ENCODE measurements at places on chromosomes 7 and 10. TPM values are rescaled to one million over a fixed set of nuclear protein-coding genes. Genes with fewer than 3 reads are reported as not detected.

- H3K4me1 ChIP-seq: peaks cover 10% of the 10 kb centered on the region
- no peak for DNase-seq
- no peak overlapping the region for H3K27ac ChIP-seq
- H3K27me3 ChIP-seq: peaks cover 22% of the 10 kb centered on the region
Measured at GRCh38 chr10:79491143-79491835, 21.0 kb upstream of the EIF5AL1 start.

GRCh38 chr7:43761938-43762692, 3.6 kb downstream of the BLVRA start:
- no peak overlapping the region for H3K27ac ChIP-seq
- H3K4me1 ChIP-seq: peaks cover 25% of the 10 kb centered on the region

DNA sequence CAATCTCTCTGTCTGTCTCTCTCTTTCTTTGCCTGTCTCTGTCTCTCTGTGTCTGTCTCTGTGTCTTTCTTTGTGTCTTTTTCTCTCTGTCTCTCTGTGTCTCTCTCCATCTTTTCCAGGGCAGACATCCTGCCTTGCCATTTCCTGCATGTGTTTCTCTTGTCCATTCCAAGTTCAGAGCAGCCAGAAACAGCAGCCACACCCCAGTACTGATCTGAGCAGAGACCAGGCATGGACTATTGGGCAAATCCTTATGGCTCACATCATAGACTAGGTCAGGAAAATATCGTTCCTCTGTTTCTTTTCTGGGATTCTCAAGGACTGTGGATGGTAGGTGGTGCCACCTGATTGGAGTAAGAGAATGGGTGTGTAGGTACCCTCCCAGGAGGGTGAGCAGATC, 95.8 kb downstream of the RAMP3 start:
- no peak overlapping the region for H3K4me3 ChIP-seq
- DNase-seq: no peak
- H3K27me3 ChIP-seq: peaks cover 30% of the 10 kb centered on the region
- no peaks in the 10 kb centered on the region for H3K36me3 ChIP-seq
- H3K27ac ChIP-seq: no peak overlapping the region
- H3K4me1 ChIP-seq: no peaks in the 10 kb centered on the region

DNA sequence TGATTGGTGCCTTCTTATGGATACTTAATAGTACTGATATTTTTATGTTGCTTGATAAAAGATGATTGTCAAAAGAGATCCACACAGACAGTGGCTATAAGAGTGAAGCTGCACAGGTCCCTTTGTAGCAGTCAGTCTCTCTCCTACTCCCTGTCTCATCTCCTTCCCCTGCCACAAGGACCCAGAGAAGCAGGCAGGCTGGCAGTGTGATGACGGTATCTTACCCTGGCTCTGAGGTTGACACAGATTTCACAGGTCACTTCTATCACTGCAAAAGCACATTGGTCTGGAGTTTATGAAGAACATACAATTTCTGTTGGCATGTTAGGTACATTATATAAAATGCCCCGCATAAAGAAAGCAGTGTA, 64.4 kb upstream of the AHR start:
- peaks cover 31% of the 10 kb centered on the region for H3K36me3 ChIP-seq
- no peaks in the 10 kb centered on the region for H3K27me3 ChIP-seq
- H3K4me1 ChIP-seq: peaks cover 34% of the 10 kb centered on the region
- peak overlapping the region; percentile 96 for H3K27ac ChIP-seq
- peak; percentile 63 for DNase-seq

- H3K27ac ChIP-seq: no peak overlapping the region
- H3K36me3 ChIP-seq: peaks cover 14% of the 10 kb centered on the region
- no peak for DNase-seq
- no peaks in the 10 kb centered on the region for H3K4me1 ChIP-seq
- H3K27me3 ChIP-seq: no peaks in the 10 kb centered on the region
- H3K4me3 ChIP-seq: no peak overlapping the region
Measured at GRCh38 chr7:133582766-133583523, 330.1 kb downstream of the EXOC4 start.

DNA sequence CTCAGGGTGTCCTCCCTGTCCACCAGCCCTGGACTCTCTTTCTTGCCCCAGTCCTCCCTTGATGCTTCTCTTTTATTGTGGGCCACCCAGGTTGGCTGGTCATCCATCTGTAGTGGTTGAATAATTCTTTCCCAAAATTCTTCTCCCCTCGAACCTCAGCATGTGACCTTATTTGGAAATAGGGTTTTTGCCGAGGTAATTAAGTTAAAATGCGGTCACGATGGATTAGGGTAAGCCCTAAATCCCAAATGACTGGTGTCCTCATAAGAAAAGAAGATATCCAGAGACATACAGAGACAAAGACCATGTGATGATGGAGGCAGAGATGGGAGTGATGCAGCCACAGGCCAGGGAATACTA, 74.3 kb downstream of the GFRA1 start:
- H3K4me3 ChIP-seq: no peak overlapping the region
- no peak overlapping the region for H3K27ac ChIP-seq
- no peaks in the 10 kb centered on the region for H3K36me3 ChIP-seq
- DNase-seq: no peak

MMD2 gene
- total RNA-seq: not detected

GRCh38 chr7:72058579-72058978, 353.6 kb downstream of the CALN1 start:
- no peak overlapping the region for H3K27ac ChIP-seq
- H3K4me1 ChIP-seq: no peaks in the 10 kb centered on the region
- H3K4me3 ChIP-seq: no peak overlapping the region
- H3K27me3 ChIP-seq: no peaks in the 10 kb centered on the region
- H3K36me3 ChIP-seq: no peaks in the 10 kb centered on the region
- no peak for DNase-seq

DNA sequence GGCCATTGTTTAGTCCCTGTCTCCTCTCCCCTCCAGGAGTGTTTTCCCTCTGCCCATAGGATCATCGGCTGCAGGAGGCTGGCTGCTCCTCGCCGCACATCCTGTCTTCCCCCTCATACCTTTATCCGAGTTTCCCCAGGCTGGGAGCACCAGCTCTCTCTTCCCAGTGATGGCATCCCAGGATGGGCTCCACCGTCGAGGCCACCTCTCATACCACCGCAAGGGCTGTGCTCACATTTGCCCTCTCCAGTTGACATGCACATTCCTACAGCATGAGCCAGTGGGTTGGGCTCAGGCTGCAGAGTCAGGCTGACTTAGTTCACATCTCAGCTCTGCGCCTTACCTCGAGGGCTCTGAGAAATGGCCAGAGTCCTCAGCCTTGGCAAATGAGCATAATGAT, 12.1 kb downstream of the HKDC1 start:
- no peak overlapping the region for H3K4me3 ChIP-seq
- no peaks in the 10 kb centered on the region for H3K27me3 ChIP-seq
- H3K4me1 ChIP-seq: peaks cover 65% of the 10 kb centered on the region
- no peak for DNase-seq

LRRC4 gene
- total RNA-seq: not detected

GRCh38 chr10:97785731-97786130, 13.9 kb upstream of the SFRP5 start:
- no peak for DNase-seq
- peaks cover 17% of the 10 kb centered on the region for H3K4me1 ChIP-seq
- H3K27me3 ChIP-seq: peaks cover 7% of the 10 kb centered on the region
- no peaks in the 10 kb centered on the region for H3K36me3 ChIP-seq

- H3K27ac ChIP-seq: no peak overlapping the region
- H3K27me3 ChIP-seq: peaks cover under 1% of the 10 kb centered on the region
- no peaks in the 10 kb centered on the region for H3K36me3 ChIP-seq
- no peaks in the 10 kb centered on the region for H3K4me1 ChIP-seq
- DNase-seq: no peak
Measured at GRCh38 chr7:132164558-132165125, 411.6 kb downstream of the PLXNA4 start.

DNA sequence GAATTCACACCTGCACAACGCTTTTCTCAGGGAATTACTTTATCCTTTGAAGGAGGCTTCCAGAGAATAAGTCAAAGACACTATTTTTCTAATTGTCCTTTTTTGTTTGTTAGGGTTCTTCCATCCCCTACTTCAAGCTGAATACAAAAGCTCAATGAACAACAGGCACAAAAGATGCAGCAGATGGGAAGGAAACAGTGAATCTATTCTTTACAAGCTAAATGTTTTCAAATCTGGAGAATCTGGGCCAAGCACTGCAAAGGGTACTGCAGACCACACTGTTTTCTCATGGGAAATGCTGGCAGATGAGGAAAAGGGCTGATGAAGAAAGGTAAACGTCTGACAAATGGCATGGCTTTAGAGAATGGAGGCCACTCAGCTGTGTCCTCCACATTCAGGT, 18.5 kb downstream of the LIPA start:
- no peak for DNase-seq
- H3K27me3 ChIP-seq: no peaks in the 10 kb centered on the region
- no peak overlapping the region for H3K4me3 ChIP-seq
- no peaks in the 10 kb centered on the region for H3K4me1 ChIP-seq
- H3K36me3 ChIP-seq: peaks cover 13% of the 10 kb centered on the region

- no peak overlapping the region for H3K27ac ChIP-seq
- DNase-seq: no peak
- H3K36me3 ChIP-seq: peaks cover 44% of the 10 kb centered on the region
- peaks cover 31% of the 10 kb centered on the region for H3K4me1 ChIP-seq
- H3K4me3 ChIP-seq: no peak overlapping the region
- no peaks in the 10 kb centered on the region for H3K27me3 ChIP-seq
Measured at GRCh38 chr10:63145782-63146181, 12.7 kb downstream of the NRBF2 start.

INHBA gene
- not detected for total RNA-seq

GRCh38 chr7:16051561-16052255, 365.2 kb upstream of the MEOX2 start:
- DNase-seq: no peak
- H3K36me3 ChIP-seq: no peaks in the 10 kb centered on the region
- H3K4me3 ChIP-seq: no peak overlapping the region
- no peaks in the 10 kb centered on the region for H3K27me3 ChIP-seq
- no peak overlapping the region for H3K27ac ChIP-seq
- no peaks in the 10 kb centered on the region for H3K4me1 ChIP-seq

DNA sequence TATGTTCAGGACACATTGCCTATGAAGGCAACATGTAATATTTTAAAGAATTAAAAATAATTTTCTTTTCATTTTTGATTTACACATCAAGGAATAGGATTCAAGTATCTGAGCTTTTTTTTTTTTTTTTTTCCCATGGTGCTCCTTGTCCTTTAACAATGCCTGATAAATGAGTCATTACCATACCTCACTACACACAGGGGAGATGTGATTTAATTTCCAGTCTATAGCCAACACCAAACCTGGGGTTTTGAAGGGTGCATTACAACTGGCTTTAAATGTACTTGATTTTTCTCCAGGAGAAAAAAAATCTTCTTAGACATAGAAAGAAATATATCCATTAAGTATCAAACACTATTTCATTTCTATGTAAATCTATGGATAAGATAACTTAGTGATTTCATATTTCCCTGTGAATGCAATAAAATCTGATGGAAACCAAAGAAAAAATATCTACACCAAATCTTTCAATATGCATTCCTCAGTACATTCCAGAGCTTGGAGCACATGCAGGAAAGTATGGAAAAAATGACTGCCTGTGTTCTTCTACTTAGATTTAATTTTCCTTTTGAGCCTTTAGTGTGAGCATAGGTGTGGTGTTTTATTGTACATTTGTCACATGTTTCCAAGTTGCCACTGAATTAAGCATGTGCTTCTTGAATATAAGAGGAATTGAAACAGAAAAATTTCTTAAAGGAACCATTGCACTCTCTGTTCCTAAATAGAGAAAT, 204.8 kb upstream of the MEOX2 start:
- H3K27me3 ChIP-seq: no peaks in the 10 kb centered on the region
- H3K4me3 ChIP-seq: no peak overlapping the region
- H3K27ac ChIP-seq: no peak overlapping the region
- H3K4me1 ChIP-seq: no peaks in the 10 kb centered on the region

DNA sequence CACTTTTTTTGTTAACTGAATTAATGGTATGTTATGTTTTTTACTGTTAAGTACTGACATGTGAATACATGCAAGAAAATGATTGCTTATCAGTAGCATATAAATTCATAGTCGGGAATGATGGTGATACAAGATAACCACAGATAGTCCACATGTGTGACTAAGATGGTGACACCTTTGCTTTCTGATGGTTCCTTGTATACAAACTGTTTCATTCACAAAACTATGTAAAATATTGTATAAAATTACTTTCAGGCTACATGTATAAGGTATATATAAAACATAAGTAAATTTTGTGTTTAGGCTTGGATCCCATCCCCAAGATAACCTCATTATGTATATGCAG, 10.0 kb downstream of the CISD1 start:
- peaks cover 35% of the 10 kb centered on the region for H3K36me3 ChIP-seq
- no peak overlapping the region for H3K4me3 ChIP-seq
- no peaks in the 10 kb centered on the region for H3K27me3 ChIP-seq
- peaks cover 38% of the 10 kb centered on the region for H3K4me1 ChIP-seq
- no peak overlapping the region for H3K27ac ChIP-seq

DNA sequence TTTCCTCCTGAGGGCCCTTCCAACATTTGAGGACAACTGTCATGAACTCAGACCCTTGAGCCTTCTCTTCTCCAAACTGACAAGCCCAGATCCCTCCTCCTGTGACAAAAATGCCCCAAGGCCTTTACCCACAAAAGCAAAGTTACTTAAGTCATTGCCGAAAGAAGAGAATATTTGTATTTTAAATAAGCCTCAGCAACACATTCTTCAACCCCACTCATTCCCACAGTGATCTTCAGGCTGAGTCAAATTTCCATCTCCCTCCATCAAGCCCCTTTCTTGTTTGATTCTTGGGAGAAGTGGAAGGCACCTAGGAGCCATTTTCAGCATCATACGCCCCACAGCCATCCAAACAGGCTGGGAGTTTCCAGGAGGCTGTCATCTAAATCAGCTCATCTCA, 150.8 kb upstream of the PDE1C start:
- no peaks in the 10 kb centered on the region for H3K4me1 ChIP-seq
- H3K27me3 ChIP-seq: no peaks in the 10 kb centered on the region
- no peak for DNase-seq

- no peak overlapping the region for H3K27ac ChIP-seq
- DNase-seq: no peak
- H3K4me3 ChIP-seq: no peak overlapping the region
- H3K27me3 ChIP-seq: no peaks in the 10 kb centered on the region
- H3K36me3 ChIP-seq: no peaks in the 10 kb centered on the region
Measured at GRCh38 chr10:98967601-98968000, 268.1 kb downstream of the HPSE2 start.

PCGF6 gene
- 17.2 TPM for total RNA-seq

ABCB1 gene
- total RNA-seq: 15.7 TPM

CTAGE8 gene
- total RNA-seq: not detected

- H3K27ac ChIP-seq: no peak overlapping the region
- peaks cover 9% of the 10 kb centered on the region for H3K4me1 ChIP-seq
Measured at GRCh38 chr7:6226194-6226799, 46.1 kb downstream of the CYTH3 start.

NAT16 gene
- total RNA-seq: not detected

SLC13A1 gene
- total RNA-seq: not detected

- no peaks in the 10 kb centered on the region for H3K4me1 ChIP-seq
Measured at GRCh38 chr7:138729444-138729843, 28.3 kb upstream of the SVOPL start.

DNA sequence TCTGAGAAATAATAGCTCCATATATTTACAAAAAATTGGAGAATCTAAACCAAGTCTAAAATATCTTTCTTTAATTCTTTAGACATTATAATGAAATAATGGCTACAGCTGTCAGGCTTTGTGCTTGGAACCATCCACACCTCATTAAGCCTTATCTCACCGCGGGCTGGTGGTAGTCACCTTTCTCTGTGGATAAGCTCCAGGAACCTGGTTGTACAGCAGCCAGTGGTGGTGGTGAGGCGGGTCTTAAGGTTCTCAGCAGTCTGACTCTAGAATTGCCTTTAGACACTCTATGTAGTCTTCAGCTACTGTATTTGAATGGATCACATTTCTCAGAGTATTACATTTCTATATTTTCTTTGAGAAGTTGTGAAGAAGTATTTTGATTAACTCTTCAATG, 34.2 kb downstream of the CUL1 start:
- H3K36me3 ChIP-seq: peaks cover 46% of the 10 kb centered on the region
- peaks cover 25% of the 10 kb centered on the region for H3K4me1 ChIP-seq
- H3K27ac ChIP-seq: no peak overlapping the region
- no peak overlapping the region for H3K4me3 ChIP-seq
- DNase-seq: no peak
- no peaks in the 10 kb centered on the region for H3K27me3 ChIP-seq

Data from activated CD8-positive, alpha-beta memory T cell treated with anti-CD3 and anti-CD28 coated beads, Interleukin-2, amount 10 ng/mL, durations not matched to agents 7 days and 5 days (primary cell).